Fibroblast of skin of abdomen (primary cell): ENCODE measurements at places on chromosomes 2 and 18.
A peak's percentile ranks its signal among the peaks of the same experiment; 100 is the strongest.

GRCh38 chr2:130252880-130253645 lies 54.8 kb upstream of the TUBA3E start:
- no peak for DNase-seq

GRCh38 chr2:188571543-188572303 lies 280.0 kb downstream of the GULP1 start:
- DNase-seq = no peak

GRCh38 chr2:108184419-108184818 lies 55.3 kb upstream of the SULT1C3 start:
- peak; percentile 17 for DNase-seq

DNA sequence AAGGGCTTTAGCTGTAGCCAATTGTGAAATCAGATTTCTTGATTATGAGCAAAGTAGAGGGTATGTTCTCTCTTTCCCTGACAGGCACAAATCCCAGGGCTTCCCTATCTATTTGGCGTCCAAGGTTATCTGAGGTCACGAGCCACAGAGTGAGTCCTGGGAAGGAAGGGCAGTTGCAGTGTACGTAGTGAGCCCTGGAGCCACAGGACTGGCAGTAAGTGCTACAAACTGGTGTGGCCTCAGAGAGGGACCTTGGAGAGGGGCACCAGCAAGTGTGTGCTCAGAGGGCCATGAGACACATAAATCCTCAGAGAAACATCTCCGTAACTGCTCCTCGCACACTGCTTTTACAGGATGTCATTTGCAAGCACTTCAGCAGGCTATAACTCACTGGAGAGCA lies 115.5 kb upstream of the SH3BP4 start:
- DNase-seq = no peak

DNA sequence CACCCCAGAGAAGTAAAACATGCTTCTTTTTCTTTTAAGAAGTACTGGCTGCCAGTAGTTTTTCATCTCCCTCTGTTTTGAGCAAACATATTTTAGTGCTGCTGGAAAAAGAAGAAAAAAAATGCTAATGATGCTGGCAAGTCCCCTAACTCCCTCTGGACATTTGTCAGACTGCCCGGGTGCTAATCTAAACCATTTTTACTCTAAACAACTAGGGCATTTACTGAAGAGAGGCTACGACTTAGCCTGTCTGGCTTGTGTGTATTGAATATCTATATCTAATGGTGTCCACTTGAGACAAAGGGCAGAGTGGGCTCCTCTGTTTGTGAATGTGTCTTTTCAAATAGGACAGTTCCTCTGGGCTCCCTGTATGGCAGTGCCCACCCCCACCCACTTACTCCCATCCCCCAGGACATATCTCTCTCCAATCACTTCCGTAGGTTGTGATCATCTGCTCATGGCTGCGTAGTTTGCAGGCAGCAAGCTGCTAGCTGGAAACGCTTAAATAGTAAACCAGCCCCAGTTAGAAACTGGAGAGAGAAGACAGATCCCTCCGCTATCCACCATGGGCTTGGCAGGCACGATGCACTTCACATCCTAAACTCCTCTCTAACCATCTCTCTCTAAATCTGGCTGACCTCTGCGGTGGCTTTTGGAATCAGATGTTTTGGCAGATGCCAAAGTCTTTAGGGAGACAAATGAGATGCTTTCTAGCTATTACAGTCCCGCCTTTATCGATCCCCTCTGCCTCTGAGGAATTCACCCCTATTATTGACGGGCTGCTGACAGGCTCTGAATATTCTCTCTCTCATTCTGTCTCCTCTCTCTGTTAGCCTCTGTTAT lies 58.3 kb downstream of the DOCK10 start:
- DNase-seq = peak; percentile 49

GRCh38 chr2:144310889-144311608 lies 208.9 kb downstream of the ZEB2 start:
- DNase-seq = no peak

GRCh38 chr2:224449212-224450147 lies 47.6 kb upstream of the FAM124B start:
- no peak for DNase-seq

DNA sequence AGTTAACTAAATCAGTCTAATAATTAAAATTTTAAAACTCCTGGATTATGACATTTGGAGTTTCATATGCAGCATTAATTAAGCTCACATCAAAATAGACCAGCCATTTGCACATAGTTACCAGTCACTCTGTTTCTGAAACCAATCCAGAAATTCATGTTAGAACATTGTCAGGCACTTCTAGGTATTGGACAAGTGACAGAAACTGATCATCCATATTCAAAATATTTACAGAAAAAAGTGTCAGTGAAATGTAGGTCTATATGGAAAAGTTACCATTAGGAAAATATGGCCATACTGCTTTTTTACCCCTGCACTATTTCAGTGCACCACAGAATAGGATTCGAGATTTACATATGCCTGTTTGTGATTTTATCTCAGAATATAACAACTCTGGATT lies 33.4 kb downstream of the UPP2 start:
- DNase-seq = no peak

GRCh38 chr18:69588301-69588700 lies 187.6 kb downstream of the DOK6 start:
- peak; percentile 12 for DNase-seq

DNA sequence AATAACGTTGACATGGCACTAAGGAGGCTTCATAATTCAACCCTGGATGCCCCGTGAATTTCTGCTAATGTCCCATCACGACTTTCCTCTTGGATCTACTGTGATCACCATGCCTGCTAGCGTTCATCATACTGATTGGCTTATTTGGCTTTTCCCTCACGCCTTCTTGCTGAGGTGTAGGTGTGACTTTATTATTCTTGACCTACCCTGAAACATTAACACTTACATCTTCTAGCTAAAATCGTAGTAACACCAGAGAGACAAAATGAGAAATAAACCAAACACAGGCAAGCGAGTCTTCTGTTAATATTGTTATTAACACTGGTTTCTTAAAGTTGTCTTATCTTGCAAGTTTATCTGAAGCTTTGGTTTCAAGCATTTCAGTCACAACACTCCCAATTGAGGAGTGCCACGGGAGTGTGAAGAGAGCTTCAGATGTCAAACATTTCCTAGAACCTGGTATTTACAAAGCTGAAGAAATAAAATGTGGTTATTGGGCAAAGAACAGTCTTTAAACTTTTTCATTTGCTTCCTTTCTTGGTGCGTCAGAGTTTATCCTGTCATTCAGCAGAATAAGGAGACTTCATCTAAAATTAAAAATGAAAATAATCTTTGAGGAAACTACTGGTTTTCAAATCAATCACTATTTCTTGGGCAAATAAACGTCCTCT lies 15.4 kb upstream of the STAT1 start:
- no peak for DNase-seq

DNA sequence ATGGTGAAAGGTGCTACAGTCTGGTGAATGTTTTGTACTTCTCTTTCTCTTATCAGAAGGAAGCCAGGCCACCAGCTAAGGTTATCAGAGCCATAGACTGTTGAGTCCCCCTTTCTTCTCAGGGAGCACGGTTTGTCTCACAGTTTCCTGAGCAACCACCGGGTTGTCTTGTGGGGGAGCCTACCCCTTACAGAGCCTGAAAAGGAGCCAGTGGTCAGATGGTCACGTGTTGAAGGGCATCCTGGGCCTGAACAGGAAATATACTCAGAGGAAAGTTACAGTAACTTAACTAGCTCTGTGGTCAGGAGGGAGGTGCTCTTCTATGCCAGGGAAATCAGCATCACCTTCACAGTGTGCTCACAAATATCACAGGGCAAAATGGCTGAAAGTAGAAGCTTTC lies 11.6 kb downstream of the CD28 start:
- DNase-seq = no peak

DNA sequence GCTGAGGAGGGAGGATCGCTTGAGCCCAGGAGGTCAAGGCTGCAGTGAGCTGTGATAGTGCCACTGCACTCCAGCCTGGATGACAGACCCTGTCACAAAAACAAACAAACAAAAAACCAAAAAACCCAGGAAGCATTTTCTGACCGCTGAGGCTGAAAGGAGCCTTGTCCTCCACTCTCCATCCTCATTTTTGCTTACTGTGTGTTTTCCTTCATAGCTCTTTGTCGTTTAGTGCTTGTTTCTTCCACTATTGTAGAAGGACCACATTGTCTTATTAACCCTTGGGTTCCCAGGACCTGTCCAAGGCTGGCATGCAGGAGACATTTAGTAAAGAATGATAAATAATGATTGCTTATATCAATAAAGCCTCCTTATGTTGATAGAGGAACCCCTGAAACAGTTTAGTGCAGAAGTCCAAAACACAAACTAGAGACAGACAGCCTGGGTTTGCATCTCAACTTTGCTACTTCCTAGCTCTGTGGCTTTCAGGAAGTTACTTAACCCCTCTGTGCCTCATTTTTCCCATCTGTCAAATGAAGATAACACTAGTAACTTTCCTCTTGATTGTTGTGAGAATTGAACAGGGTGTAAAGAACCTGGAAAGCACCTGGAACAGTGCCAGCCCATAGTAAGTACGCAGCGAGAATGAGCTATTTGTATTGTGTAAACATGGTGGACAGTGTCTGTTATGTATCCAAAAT lies 126.0 kb downstream of the LPIN1 start:
- DNase-seq = no peak

GRCh38 chr2:149816756-149817551 lies 229.4 kb upstream of the MMADHC start:
- peak; percentile 28 for DNase-seq

- DNase-seq = peak; percentile 79
Measured at GRCh38 chr18:61551586-61551985, 218.4 kb downstream of the CDH20 start.

GRCh38 chr18:26804519-26804918 lies 61.0 kb downstream of the AQP4 start:
- no peak for DNase-seq

GRCh38 chr2:172253190-172254052 lies 150.7 kb upstream of the DLX2 start:
- peak; percentile 100 for DNase-seq

GRCh38 chr2:177282787-177283572 lies 18.5 kb upstream of the NFE2L2 start:
- no peak for DNase-seq

GRCh38 chr2:105411720-105412407 lies 13.0 kb upstream of the FHL2 start:
- no peak for DNase-seq

DNA sequence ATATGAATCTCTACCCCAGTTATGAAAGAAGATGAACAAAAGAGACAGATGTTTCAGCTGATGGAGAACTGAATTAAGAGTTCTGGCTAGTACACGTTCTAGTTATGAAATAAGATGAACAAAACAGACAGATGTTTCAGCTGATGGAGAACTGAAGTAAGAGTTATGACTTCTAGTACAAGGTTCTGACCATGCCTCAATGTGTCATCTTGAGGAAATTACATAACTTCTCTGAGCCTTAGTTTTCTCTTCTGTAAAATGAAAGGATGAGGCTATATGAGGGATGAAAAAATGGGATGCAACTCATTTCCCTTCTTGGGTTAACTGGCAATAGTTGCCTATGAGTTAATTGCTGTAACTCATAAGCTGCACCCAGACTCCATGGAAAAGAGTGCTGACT lies 92.9 kb upstream of the WDR75 start:
- DNase-seq = peak; percentile 30
